Activated B cell treated with CpG ODN at 0.5 μM for 24 hours (primary cell): ENCODE measurements at places on chromosomes 1 and 21.

DNA sequence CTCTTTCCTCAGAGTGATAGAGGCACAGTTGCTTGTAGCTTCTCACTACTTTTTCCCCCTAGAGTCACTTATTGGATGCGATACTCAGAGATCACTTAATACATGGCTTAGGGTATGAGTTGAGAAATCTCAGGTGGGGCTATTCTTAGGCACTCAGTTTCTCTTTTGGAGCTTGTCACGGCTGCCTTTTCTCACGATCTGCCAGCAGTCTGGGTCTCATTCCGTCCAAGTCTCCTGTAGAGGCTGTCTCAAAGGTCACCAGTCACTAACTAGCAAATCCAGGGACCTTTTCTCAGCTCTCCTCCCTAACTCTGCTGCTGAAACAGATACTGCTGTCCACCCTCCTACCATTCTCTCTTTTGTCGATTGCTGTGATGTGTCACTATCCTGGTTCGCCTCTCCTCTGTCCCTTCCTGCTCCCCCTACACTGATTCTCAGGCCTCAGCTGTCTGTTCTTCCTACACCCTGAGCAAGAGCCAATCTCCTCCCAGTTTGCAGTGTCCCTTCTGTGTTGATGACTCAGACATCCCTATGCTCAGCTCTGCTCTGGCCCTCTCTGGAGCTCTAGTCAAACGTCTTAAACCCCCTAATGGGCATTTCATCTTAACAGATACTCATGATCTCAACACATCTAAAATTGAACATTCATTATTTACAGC is 12.4 kb downstream of the ATP1A2 start:
- H3K27me3 ChIP-seq: peaks cover 9% of the 10 kb centered on the region
- H3K4me3 ChIP-seq: no peak overlapping the region
- H3K27ac ChIP-seq: no peak overlapping the region
- H3K36me3 ChIP-seq: no peaks in the 10 kb centered on the region
- H3K4me1 ChIP-seq: no peaks in the 10 kb centered on the region

DNA sequence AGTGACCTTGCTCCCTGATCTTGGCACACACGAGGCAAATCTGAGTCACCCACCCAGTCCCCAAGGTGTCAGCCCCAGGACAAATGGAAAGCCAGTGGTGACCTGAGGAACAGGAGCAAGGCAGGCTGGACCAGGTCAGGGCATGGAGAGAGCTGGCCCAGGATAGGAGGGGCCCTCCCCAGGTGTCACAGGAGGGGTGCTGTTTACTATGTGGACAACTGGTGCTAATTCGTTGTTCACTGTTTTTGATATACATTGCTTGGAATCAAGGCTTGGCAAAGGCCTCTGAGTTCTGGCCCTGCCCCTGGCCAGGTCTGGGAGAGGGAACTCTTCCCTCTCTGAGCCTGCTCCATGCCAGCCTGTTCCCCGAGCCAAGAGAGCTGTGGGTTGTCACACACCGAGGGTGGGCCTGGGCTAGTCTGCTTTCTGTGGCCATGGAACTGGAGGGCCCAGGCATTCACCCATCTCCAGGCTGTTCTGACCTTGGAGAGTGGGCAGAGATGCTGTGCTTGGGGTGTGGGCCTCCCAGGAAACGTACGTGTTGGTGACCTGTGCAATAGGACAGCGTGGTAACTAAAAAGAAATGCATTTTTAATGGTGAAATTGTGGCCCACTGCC is 41.8 kb downstream of the CRYAA start:
- no peaks in the 10 kb centered on the region for H3K36me3 ChIP-seq
- no peak for DNase-seq
- H3K4me3 ChIP-seq: no peak overlapping the region
- peaks cover 19% of the 10 kb centered on the region for H3K27me3 ChIP-seq
- no peak overlapping the region for H3K27ac ChIP-seq

DNA sequence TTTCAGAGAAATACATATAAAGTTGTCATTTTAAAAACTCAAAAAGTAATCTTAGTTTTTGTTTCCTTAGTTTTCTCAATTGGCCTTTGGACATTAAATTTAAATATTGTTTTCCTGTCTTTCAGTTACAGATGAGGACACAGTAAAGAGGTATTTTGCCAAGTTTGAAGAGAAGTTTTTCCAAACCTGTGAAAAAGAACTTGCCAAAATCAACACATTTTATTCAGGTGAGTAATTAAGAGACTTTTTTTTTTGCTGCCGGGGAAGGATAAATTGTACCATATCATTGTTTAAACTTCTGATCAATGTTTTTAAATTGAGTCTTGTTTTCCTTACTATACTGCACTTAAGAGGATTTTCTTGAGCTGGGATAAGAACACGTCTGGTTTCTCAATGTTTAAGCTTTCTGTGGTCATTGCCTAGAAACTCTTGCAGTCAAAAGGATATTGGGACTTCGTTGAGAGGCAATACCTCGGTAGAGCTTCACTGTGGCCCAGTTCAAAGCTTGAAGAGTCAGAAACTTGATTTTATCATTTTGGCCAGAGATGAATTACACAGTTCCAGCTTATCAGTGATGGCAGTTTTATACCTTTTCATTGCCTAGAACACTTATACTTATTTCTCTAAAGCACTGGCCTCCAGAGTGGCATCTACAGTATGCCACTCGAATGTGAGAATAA is 124.9 kb upstream of the KIAA1614 start:
- no peak overlapping the region for H3K27ac ChIP-seq
- no peak overlapping the region for H3K4me3 ChIP-seq
- no peaks in the 10 kb centered on the region for H3K27me3 ChIP-seq
- H3K4me1 ChIP-seq: peaks cover 9% of the 10 kb centered on the region
- no peak for DNase-seq

DNA sequence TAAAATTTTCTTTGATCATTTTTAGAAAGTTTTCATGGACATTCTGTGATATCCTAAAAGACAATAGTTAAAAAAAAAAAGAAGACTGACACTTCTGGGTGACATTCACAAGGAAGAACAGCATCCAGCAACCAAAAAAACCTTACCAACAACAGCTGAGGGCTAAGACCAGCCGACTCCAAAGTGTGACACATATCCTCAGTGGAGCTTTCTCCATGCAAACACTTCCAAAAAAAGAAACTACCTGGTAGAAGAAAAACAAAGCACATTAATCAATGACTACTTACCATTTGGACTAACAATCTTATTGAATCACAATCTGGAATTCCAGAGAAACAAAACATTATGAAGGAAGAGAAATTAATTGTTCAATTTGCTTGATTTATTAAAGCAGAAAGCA is 88.2 kb downstream of the IARS2 start:
- no peak overlapping the region for H3K27ac ChIP-seq
- no peaks in the 10 kb centered on the region for H3K27me3 ChIP-seq
- DNase-seq: no peak
- H3K4me1 ChIP-seq: no peaks in the 10 kb centered on the region

- no peak overlapping the region for H3K27ac ChIP-seq
- H3K27me3 ChIP-seq: no peaks in the 10 kb centered on the region
- H3K4me3 ChIP-seq: no peak overlapping the region
- H3K36me3 ChIP-seq: no peaks in the 10 kb centered on the region
- H3K4me1 ChIP-seq: no peaks in the 10 kb centered on the region
Observed at GRCh38 chr21:40177979-40178378, 310.7 kb downstream of the PCP4 start.

DNA sequence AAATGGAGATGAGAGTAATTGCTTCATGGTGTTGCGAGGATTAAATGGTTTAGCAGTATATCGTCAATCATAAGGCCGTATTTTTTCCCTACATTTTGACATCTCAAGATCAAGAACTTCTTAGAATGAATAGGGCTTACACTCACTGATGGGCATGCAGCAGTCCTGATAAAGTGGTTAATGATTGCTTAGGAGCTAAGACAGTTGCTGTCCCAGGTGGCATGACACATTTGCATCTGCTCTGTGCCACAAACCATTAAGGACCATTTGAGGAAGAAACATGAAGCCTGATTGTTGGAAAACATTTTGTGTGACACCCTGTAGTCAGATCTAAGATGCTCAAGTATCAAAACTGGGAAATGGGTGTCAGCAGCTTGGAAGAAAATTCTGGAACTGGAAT is 81.0 kb upstream of the SGIP1 start:
- H3K36me3 ChIP-seq: no peaks in the 10 kb centered on the region
- H3K27ac ChIP-seq: no peak overlapping the region
- no peak overlapping the region for H3K4me3 ChIP-seq
- H3K4me1 ChIP-seq: no peaks in the 10 kb centered on the region
- H3K27me3 ChIP-seq: peaks cover 5% of the 10 kb centered on the region

DNA sequence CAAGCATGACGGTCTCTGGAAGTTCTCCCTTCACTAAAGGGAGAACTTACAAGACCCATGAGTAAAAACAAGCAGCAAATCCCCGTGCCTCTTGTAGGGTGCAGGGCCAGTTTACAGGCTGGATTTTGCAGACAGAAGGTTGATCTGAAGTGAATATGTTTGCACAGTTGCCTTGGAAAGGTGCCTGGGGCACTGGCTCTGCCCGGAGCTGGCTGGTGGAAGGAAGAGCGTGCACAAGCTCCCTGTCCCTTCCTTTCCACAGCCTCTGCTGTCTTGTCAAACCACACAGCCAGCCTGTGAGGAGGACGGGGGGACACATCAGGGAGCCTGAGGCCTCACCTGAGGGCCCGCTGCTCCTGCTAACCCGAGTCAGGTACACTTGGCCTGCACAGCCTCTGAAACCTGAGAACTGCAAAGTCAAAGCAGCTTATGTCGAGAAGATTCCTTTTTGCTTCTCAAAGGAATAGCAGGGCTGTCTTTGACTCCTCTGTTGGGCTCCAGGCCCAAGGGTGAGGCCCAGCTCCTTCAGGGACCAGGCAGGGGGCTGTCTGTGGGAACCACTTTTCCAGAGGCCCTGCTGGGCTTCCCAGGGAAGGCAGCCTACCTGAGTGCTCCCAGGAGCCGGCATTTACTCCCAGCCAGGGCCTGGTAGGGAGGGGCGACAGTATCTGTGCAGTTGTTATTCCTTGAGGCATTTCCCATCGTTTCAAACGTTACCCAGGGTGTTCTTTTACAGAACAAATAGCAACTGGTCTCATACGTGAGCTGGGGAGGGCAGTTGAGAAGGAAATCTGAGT is 251.5 kb downstream of the SIPA1L2 start:
- H3K27me3 ChIP-seq: peaks cover 1% of the 10 kb centered on the region
- H3K4me1 ChIP-seq: no peaks in the 10 kb centered on the region
- H3K36me3 ChIP-seq: no peaks in the 10 kb centered on the region
- H3K27ac ChIP-seq: no peak overlapping the region

- H3K4me1 ChIP-seq: no peaks in the 10 kb centered on the region
- peaks cover 8% of the 10 kb centered on the region for H3K27me3 ChIP-seq
- H3K4me3 ChIP-seq: no peak overlapping the region
Observed at GRCh38 chr1:93938461-93939145, 29.4 kb upstream of the GCLM start.

- H3K27me3 ChIP-seq: no peaks in the 10 kb centered on the region
- no peak for DNase-seq
- H3K27ac ChIP-seq: no peak overlapping the region
- peaks cover 16% of the 10 kb centered on the region for H3K4me1 ChIP-seq
- no peak overlapping the region for H3K4me3 ChIP-seq
Observed at GRCh38 chr1:221035662-221036153, 156.5 kb downstream of the HLX start.

GRCh38 chr1:85328713-85329397 is 52.4 kb upstream of the BCL10 start:
- H3K27me3 ChIP-seq: no peaks in the 10 kb centered on the region
- peaks cover 36% of the 10 kb centered on the region for H3K4me1 ChIP-seq
- no peak for DNase-seq
- no peak overlapping the region for H3K27ac ChIP-seq
- peaks cover 6% of the 10 kb centered on the region for H3K36me3 ChIP-seq

DNA sequence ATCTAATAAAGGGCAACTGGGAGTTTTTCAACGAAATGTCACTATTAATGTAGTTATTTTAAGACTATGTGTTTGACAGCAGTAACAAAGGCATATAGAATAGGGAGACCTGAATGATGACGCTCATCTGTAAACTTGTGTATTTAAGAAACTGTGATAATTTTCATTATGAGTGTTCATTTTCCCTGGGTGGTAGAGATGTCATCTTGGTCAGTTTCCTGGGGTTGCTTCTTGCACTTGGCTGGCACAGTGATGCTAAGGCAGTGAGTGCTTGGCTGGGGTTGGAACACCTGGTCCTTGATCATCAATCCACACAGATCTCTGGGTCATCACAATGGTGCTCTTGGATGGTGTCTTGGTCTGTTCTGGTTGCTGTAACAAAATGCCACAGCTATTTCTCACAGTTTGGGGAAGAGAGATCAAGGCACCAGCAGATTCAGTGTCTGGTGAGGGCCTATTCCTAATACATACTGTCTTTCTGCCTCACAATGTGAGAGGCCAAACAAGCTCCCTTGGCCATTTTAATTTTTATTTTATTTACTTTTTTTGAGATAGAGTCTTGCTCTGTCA is 7.9 kb upstream of the SMYD2 start:
- H3K36me3 ChIP-seq: no peaks in the 10 kb centered on the region
- no peak for DNase-seq
- peaks cover 10% of the 10 kb centered on the region for H3K27me3 ChIP-seq
- H3K4me1 ChIP-seq: no peaks in the 10 kb centered on the region
- H3K27ac ChIP-seq: no peak overlapping the region

DNA sequence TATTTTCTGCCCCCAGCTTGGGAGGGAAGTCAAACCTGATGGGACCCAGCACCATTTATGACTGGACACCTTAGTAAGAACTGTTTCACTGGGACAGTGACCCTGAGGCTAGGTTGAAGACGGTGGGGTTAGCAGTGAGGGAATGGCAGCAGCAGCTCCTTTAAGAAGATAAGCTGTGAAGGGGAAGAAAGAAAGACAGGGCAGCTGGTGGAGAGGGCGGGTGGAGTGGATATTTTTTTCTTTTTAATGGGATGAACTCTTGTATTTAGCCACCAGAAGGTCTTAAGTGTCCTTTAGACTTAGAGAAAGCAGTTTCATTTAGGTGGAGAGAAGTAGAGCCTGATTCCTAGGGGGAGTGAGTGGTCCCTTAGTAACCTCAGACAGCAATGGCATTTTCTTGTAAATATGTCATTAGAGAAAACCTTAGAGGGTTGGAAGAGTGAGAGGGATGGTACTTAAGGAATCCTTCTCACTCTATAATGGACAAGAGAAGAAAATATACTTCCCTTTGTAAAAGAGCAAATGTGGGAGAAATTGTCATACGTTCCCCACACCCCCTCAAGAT is 187.5 kb downstream of the HHAT start:
- H3K4me1 ChIP-seq: no peaks in the 10 kb centered on the region
- no peak overlapping the region for H3K27ac ChIP-seq
- H3K36me3 ChIP-seq: peaks cover 2% of the 10 kb centered on the region
- DNase-seq: no peak
- H3K27me3 ChIP-seq: no peaks in the 10 kb centered on the region

GRCh38 chr21:43811262-43812105 is 22.1 kb downstream of the RRP1 start:
- H3K4me3 ChIP-seq: no peak overlapping the region
- no peak overlapping the region for H3K27ac ChIP-seq
- H3K4me1 ChIP-seq: peaks cover 20% of the 10 kb centered on the region
- no peak for DNase-seq
- H3K36me3 ChIP-seq: no peaks in the 10 kb centered on the region

GRCh38 chr21:15732290-15732995 is 2.7 kb downstream of the USP25 start:
- H3K36me3 ChIP-seq: peaks cover 3% of the 10 kb centered on the region
- peak overlapping the region; percentile 88 for H3K4me3 ChIP-seq
- H3K27me3 ChIP-seq: no peaks in the 10 kb centered on the region
- no peak for DNase-seq
- peaks cover 58% of the 10 kb centered on the region for H3K4me1 ChIP-seq
